Activated CD4-positive, CD25-positive, alpha-beta regulatory T cell treated with anti-CD3 and anti-CD28 coated beads, Interleukin-2, amount 50 U/mL, for 16 hours (primary cell): ENCODE measurements at places on chromosomes 4 and X.

- no peak for DNase-seq
Measured at GRCh38 chrX:69900491-69900890, 149.2 kb downstream of the AWAT2 start.

- DNase-seq = no peak
Measured at GRCh38 chrX:3271183-3271833, 75.1 kb downstream of the MXRA5 start.

DNA sequence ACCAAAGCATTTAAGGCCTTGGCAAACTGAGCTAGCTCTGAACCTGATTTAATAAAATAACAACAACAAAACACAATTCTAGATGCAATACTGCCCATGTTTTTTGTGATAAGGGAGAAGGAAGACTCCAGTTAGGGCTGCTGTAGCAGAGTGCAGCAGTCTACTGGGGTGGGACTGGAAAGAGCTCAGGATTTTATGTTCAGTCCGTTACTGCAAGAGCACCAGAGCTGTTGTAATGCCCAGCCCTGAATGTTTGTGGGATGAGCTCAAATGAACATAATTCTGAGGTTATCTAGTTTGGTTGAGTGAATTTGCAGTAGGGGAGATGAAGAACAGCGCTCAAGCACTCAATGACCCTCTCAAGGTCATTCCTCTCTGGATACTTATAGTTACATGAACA is 743.8 kb downstream of the FAT4 start:
- no peak for DNase-seq

- DNase-seq = no peak
Measured at GRCh38 chr4:45004847-45005565, 278.6 kb upstream of the GNPDA2 start.

DNA sequence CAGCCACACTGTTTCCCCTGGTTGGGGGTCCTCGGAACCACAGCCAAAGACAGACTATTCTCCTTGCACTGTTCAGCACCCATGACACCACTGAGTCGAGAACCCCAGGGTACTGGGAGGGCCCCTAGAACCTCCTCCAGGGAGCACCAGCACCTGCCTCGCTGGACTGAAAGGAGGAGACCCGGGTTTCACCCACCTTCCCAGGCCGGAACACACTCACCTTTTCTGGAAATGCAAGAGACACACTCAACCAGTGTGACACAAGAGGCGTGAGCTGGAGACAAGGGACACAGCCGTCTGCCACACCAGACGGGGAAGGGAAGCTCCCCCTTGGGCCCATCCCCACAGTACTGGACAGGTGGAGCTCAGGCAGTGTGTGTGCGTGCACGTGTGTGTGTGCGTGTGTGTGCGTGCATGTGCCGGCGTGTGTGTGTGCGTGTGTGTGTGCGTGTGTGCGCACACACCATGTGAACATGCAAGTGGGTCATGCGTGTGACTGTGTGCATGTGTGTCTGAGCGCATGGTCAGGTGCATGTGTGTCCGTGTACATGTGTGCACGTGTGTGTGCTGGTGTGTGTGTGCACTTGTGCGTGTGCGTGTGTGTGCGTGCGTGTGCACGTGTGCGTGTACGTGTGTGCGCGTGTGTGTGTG is 128.8 kb upstream of the NKX1-1 start:
- no peak for DNase-seq

DNA sequence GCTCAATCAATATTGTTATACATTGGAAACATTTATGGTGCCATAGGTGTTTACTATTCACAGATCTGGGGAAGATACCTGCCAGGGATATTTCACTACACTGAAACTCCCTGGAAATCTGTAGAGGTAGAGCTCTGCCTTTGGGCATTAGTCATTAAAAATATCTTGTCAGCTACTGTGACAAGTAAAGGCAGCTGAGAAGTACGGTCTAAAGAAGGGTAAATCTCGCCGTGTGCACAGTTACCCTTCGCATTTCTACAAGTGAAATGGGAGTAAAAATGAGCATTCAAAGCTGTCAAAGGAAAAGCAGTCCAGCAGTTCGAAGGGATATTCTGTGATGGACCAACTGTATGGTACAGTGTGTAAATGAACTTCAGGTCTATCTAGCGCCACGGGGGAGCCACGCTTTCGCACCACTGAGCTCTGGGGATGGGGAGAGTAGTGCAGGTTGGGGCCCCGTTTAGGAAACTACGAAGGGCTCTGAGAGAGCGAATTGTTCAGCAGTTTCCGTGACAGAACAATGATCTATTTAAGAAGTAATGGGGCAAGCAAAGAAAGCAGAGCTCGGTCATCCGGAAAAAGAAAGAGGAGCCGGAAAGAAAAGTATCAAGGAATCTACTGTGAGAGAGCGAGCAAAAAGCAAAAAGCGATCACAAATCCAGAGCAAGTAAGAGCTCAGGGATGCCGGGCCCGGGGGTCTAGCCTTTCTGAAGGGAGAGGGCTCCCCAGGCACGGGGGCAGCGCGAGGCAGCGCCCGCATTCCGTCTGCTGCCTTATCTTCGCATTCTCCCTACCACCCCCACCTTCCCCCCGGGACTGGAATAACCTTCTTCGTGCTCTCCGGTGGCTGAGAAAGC is 646 bp downstream of the TIGD4 start:
- no peak for DNase-seq

- DNase-seq = no peak
Measured at GRCh38 chr4:150302553-150302952, 224.3 kb downstream of the DCLK2 start.

DNA sequence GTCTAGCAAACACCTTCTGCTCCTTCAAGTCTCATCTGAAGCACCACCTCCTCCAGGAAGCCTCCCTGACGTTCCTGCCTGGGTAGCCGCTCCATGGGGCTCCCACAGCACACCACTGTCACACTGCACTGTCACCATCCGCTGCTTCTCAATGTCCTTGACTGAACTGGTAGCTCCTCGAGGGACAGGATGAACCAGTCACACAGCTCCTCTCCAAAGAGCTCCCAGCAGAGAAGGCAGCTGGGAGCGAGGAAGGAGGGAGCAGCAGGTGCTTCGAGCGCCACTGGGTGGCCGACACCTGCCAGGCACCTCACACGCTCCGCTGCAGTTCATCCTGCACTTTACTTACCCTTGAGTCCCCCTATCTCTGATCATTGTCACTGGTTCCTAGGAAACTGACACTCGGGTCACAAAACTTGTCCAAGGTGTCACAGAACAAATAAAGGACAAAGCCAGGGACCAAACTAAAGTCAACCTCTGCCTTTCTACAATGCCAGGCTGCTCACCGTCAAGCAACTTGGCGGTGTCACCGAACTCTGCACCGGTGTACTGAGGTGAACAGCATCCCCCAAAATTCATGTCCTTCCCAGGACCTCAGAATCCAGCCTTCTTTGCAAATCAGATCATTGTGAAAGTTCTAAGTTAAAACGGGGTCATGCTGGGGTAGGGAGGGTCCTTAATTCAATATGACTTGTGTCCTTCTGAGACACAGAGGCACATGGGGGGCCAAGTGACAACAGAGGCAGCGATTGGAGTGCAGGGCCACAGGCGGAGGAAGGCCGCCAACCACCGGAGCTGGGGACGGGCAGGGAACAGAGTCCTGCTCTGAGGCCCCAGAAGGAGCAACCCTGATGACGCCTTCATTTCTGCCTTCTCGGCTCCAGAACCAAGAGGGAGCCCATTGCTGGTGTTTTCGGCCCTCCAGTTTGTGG is 5.5 kb upstream of the S100P start:
- no peak for DNase-seq

- DNase-seq = no peak
Measured at GRCh38 chr4:38455092-38455862, 208.7 kb upstream of the KLF3 start.

DNA sequence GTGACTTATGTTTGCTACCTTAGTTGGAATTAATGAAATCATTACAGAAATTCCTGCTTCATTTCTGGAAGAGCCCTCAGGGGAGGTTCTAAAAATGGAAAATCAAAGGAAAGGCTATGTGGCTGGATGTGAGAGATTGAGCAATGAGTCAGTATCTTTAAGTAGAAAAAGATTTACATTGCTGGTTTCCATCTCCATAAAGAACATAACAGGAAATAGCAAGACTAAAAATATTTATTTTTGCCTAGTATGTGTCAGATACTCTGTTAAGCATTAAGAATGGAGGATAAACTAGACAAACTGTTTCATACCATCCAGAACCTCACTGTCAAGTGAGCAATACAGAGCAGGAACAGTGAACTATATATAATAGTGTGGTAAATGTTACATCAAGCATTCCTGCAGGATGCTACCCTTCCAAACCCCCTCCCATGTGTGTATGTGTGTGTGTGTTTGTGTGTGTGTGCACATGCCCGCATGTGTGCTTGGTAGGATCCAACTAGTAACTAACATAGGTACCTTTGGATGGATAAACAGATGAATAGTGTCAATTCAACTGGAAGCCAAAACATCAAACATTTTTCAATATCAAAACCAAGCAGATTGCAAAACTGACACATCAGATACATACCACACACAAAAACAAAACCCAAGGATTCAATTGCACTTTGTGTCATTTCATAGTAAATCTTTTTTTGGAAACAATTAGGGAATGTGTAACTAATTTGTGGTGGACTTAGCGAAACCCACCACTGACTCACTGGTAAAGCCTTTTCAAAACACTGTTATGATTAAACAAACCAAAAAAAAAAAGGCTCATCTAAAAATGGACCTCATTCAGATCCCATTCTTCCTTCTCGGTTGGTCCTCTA is 223.4 kb downstream of the SHROOM3 start:
- DNase-seq = no peak

- no peak for DNase-seq
Measured at GRCh38 chr4:6972911-6973310, 63.3 kb downstream of the TBC1D14 start.

- DNase-seq = no peak
Measured at GRCh38 chr4:123297836-123298235, 98.8 kb upstream of the SPRY1 start.

- no peak for DNase-seq
Measured at GRCh38 chr4:51932261-51932660, 87.9 kb downstream of the LRRC66 start.

DNA sequence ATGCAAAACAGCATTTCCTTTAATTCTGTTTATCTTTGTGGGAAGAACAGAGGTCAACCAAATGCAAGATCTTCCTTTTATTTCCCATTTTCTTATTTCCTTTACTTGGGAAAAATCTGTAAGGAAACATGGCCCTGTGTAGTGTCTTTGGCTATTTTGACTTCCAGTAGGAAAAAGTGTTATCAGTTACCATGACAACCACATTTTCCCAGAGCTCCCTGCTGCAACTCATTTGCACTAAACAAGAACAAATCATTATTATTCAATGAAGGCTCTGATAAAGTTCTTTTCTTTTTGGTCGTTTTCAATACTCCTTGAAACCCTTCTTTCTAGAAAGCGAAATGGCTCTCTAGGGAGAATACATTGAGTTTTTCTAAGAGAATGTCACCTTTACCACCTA is 117.2 kb upstream of the DDX53 start:
- no peak for DNase-seq

DNA sequence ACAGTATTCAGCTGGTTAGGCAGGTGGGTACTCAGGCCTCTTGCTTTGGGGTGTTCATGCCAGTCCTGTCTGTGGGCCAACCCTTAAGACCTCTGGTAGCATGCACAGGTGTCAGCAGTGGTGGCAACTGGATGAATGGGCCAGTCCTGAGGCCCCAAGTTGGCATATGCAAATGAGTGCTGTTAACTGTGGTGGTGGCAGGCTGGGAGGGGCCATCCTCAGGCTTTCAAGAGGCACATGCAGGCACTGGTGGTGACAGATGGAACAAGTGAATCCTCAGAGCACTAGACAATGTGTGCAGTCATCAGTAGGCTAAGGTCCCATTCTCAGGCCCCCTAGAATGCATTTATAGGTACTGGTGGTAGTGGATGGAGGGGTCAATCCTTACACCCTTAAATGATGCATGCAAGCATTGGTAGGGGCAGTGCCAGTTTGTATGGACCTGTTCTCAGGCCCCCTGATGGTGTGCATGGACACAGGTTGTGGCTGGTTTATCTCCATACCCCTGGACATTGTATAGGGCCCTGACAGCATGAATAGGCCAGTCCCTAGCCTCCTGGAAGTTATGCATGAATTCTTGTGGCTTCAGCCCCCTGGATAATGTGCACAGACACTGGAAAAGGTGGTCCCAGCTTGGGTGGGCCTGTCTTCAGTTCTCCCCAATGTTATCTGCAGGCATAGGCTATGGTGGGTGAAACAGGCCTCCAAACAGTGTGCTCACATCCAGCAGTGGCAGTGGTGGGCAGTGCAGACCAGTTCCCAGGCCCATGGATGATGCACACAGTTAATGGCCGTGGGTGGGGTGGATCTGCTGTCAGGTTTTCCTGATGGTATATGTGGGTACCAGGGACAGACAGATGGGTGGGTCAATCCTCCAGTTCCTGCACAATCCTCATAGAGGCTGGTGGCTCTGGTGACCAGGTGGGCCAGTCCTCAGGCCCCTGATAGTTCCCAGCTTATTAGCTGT is 24.7 kb downstream of the TECRL start:
- DNase-seq = no peak

DNA sequence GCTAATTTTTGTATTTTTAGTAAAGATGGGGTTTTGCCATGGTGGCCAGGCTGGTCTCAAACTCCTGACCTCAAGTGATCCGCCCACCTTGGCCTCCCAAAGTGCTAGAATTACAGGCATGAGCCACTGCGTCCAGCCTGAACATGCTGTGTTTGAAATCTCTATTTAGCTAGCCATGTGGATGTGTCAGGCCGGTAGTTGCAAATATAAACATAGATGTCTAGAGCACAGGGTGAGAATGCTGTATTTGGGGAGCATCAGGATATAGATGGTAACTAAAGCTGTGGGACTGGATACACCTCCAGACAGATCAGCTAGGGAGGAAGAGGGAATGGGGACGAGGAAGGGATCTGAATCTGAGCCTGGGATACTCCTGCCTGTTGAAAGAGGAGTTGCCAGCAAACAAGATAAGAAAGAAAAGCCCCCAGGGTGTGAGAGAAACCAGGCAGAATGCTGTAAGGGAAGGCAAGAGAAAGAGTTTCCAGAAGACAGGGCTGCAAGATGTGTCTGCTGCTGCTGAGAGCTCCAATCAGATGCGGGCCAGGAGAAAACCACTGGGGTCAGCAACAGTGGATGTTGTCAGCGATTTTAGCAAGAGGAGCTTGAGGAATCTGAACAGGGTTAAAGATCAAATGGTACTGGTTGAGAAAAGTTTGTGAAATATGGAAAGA is 177.4 kb downstream of the PALLD start:
- no peak for DNase-seq

- no peak for DNase-seq
Measured at GRCh38 chr4:2079006-2079405, 19.9 kb downstream of the NAT8L start.

DNA sequence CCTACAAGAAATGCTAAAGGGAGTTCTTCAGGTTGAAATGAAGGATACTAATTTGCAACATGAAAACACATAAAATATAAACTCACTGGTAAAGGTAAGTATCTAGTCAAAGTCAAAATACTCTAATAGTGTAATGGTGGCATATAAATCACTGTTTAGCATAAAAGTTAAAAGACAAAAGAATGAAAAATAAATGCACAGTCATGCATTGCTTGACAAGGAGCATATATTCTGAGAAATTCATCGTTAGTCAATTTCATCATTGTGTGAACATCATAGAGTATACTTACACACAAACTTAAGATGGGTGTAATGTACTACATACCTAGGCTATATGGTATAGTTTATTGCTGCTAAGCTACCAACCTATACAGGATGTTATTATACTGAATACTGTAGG is 194.4 kb upstream of the PDE5A start:
- no peak for DNase-seq
